ENCODE measurements at places on chromosomes 4 and X.

DNA sequence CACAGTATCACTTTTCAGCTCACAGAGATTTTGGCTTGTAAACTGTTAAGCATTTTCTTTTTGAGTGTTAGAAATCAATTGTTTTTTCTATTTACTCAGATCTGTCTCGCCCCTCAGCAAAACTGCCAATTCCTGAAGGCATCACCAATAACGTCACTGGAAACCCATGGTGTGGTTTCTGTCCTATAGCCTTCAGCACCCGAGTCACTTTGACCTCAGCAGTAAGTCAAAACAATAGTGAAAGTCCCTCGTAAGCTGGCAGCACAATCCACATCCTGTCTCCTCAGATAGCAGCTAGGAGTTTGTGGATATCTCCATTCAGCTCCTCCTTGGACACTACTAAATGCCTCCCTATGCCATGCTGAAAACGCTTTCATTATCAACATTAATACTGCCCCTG, 1787.4 kb upstream of the ADGRL3 start:
- DNase-seq = no peak

- no peak for DNase-seq
Observed at GRCh38 chrX:48961585-48962091, 4.2 kb upstream of the OTUD5 start.

DNA sequence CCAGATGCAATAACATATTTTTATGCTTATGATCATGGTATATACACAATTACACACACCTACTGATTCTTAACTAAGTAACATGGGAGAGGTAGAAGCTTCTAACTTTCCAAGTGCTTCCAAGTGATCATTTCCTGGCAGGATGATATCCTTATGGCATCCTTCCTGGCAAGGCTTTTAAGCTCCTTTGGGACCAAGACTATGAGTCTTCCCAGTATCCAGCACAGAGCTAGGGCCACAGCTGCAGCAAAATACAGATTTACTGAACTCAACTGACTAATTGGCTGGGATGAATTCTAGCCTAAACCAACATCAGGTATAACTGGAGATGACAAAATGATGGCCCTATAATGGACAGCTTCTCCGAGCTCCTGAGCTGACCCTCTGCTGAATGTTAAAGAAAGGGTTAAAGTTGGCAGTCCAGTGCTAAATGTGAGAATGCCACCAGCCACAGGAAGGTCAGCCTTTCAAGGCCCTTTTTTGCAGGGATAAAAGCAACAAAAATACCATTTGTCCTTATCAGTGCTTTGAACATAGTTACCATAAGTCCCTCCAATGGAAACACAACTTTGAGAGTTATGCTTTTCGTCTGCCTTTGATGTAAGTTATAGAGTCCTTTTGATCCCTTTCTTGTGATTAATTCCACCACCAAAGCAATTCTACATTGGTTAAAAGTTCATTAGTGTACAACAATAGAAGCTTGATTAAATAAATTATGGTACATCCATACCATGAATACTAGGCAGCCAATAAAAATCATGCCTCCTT, 73.4 kb downstream of the MGST2 start:
- DNase-seq = no peak

DNA sequence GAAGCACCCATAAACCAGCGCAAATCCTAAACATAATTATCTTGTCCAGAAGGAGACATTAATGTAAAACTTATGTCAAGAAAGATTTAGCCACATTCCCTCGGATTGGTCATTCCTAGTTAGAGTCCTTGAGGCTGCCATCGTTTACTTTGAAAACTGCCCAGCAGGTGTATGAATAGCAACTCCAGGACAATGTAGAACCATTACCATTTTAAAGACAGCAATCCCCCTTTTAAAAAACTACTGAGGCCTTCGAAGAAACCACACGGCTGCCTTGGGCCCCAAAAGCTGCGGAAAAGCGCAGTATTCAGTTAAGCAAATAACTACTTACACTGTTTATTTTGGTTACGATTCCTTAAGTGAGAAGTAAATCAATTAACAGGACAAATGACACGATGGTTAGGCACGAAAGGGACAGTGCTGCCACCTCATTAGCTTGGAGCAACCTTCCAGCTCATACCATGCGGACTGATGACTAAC, 822 bp upstream of the SGMS2 start:
- no peak for DNase-seq

- no peak for DNase-seq
Observed at GRCh38 chrX:19613645-19614323, 98.5 kb upstream of the MAP3K15 start.

GRCh38 chr4:83830138-83830888, 294.4 kb downstream of the GPAT3 start:
- DNase-seq = no peak

GRCh38 chr4:189096717-189097116, 844.0 kb upstream of the FRG1 start:
- DNase-seq = no peak

- no peak for DNase-seq
Observed at GRCh38 chr4:109067508-109068235, 234.8 kb downstream of the COL25A1 start.

DNA sequence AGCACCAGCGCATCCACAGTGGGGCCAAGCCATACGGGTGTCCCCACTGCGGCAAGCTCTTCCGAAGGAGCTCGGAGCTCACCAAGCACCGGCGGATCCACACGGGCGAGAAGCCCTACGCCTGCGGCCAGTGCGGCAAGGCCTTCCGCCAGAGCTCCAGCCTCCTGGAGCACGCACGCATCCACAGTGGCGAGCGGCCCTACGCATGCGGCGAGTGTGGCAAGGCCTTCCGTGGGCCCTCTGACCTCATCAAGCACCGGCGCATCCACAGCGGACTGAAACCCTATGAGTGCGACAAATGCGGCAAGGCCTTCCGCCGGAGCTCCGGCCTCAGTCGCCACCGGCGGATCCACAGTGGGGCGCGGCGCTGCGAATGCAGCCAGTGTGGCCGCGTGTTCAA, 13.6 kb downstream of the ZNF275 start:
- DNase-seq = no peak

DNA sequence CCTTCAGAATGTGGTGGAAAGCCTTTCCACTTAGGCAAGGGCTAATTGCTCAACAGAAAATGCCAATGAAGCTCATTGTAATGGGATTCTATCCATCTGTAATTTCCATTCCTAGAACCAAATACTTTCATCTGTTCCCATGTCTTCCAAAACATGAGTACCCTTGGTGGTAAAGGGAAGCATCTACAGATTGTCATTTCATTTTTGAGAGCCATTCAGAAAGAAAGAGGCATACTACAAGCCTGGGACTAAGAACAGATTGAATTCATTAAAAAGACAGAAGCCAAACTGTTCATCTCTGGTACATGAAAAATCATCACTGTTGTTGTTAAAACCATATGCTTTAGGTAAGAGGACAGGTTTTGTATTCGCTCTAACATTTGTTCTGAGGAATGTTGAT, 43.6 kb upstream of the DCTD start:
- DNase-seq = no peak

GRCh38 chrX:153416781-153417450, 5.6 kb downstream of the ZFP92 start:
- DNase-seq = no peak

- DNase-seq = no peak
Observed at GRCh38 chrX:40579141-40579540, 1.6 kb upstream of the ATP6AP2 start.

DNA sequence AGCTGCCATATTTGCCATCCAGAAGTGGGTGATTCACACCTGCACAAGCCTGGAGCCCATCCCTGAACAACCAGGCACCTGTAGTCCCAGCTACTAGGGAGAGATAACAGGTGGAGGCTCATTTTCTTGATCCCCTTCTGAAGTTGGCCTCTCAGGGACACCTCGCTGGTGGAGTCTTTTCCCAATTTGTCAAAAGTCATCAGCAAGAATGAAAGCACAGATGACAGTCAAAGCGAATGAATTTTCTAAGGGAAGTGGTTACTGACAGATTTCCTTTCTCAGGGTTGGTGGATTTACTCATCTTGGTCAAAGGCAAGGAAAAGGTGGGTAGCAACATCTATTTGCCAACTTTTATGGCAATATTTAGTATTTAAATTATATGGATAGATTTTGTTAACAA, 36.5 kb downstream of the FGFBP1 start:
- no peak for DNase-seq

- no peak for DNase-seq
Observed at GRCh38 chr4:128449251-128449650, 161.6 kb upstream of the PGRMC2 start.

DNA sequence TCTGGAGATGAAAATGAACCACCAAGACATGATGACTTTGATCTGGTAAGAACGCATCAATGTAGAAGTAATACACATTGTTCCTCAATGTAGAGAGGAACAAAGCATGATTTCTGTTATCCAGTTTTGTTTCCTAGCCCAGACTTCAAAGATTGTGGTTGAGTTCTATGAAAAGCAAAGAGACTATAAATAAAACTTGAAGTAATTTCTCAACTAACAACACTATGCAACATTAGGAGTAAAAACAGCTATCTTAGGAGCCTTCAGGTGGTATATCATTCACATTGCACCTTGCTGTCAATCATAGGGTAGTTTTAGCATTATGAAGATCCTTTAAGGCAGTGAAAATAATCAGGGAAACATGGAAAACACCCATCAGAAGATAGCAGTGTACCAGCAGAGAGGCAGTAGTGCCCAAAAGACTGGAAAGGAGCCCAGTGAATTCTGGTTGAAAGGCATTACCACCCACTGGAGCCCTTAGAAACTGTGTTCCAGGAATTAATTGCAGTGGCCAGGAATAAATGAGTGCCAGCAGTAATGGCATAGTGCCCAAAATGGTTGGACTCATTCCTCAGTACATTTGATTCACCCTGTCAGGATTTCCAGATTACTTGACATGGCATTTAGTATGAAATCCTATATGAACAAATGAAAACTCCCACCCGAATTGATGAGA, 300.7 kb upstream of the CXXC4 start:
- DNase-seq = no peak

GRCh38 chrX:154731184-154731583, 19.7 kb downstream of the GAB3 start:
- DNase-seq = peak; percentile 53

DNA sequence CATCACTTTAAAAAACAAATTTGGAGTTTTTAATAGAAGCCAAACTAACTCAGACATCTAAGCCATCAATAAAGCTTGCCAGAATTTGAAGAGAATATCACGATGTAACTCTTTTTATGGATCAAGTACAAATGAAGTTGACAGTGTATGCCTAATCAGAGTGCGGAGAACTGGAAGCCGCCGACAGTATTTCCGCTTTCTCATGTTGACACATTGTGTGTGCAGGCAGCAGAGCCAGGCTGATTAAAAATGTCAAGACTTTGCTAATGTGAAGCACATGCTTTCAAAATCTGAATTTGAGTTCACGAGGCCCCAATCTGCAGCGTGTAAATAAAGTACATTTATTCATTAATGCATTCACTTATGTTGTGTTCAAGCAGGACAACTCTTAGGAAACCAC, 161.2 kb downstream of the TENM3 start:
- no peak for DNase-seq

- no peak for DNase-seq
Observed at GRCh38 chr4:65973186-65973585, 302.9 kb upstream of the EPHA5 start.

GRCh38 chr4:39353478-39354253, 12.5 kb downstream of the RFC1 start:
- DNase-seq = peak; percentile 70

- no peak for DNase-seq
Observed at GRCh38 chr4:187184508-187184907, 460.9 kb upstream of the FAT1 start.

DNA sequence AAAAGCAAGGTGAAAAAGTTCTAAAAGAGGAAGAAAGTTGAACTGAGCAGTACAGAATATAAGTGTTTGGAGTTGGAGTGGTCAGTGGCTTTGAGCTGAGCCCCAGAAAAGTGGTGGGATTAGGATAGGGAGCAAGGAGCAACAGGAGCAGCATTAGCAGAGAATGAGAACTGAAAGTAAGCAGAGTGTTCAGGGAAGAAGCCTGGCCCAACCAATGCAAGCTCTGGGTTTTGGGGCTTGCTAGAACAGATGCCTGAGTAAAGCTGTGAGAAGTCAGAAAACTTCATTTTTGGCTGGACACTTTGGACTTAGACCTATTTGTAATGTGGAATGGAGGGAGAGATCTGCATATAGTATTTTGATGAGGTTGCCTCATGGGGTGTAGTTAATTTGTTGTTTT, 17.8 kb downstream of the JADE1 start:
- DNase-seq = no peak

DNA sequence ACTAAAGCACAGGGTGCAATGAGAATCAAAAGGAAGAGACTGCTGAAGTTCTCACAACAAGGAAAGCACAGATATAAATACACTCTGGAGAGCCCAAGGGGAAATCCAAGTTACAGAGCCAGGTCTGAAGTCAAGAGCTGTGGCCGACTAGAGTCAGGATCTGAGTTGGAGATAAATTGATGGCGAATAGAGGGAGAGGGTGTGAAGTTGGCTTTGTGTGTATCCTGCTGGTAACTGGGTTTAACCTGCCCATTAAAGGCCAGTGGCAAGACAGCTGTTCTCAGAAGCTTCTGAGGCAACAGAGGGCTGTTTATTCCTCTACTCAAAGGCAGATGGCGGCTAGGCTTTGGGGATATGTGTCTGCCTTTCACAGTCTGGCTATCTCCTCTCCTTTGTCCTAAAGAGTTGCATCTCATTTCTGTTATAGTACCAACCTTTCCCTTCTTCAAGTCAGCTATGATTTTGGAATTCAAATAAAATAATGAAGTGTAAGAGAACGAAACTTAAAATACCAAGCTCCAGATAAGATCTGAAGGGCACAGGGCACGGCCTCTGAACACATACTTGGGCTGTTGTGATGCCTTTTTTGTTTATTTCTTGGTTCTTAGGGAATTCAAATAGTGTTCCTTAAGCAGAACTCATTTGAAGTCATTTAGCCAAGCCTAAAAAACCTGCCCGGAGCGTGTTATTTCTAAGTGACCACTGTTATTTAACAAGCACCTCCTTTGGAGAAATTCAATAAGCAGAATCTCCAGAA, 142.1 kb downstream of the APBB2 start:
- DNase-seq = no peak

DNA sequence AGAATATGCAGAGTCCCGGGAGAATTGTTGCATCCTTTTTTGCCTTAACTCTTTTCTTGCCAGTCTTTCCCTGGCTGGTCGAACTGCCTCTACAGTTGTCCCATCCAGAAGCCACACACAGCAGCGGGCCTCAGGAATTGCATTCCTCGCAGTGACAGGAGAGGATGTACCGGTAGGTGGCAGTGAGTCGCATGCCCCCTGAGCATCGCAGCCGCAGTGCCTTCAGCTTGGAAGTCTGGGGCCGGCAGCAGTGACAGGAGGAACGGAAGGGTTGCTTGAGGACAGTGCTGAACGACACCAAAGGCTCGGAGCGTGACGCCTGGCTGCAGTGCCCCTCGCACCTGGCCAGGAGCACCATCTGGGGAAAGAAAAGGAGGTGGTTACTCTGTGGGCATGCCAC, 23.5 kb downstream of the NDP start:
- peak; percentile 26 for DNase-seq

Data from CD4-positive, alpha-beta T cell treated with Interleukin-10 for 1 hour (primary cell).